Glutamatergic neuron (in vitro differentiated cells): ENCODE measurements at places on chromosomes 3 and 15.

- peak; percentile 39 for DNase-seq
These were observed 175.6 kb upstream of the ATP10A start for GRCh38 chr15:26038693-26039092.

DNA sequence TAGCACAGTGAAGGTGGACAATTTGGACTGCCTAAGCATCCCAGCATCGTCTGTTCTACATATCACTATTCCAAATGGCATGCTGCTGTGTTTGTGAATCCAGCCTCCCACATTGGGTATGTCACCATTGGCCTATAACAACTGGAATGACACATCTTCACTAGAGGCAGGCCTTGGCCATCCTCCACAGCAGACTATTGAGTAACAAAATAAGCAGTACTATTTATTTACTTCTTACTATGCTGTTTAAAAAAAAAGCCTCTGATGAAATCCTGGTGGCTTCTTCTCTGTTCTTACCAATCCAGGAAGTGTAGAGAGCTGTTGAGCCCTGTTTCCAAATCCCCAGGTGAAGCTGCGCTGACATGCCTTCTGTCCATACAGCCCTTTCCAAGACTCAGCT is 30.6 kb upstream of the CERS3 start:
- DNase-seq = no peak

- no peak for DNase-seq
These were observed 20.7 kb downstream of the ZBTB38 start for GRCh38 chr3:141388823-141389621.

DNA sequence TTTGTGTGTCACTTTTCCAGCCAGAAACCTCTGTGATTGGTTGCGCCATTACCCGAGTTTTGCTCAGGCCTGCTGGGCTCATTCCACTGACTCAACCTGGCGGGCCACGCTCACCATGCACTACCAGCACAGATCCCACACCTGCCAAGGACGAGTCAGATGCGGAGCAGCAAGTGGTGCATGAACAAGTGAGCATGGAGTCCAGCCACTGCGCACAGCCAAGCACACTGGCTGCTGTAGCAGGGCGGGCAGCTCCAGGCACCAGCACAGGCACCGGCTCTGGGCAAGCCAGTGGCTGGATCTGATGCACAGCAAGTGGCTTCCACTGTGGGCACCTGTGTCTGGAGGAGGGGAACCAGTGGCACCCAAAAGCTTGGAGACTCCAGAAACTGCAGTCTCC is 110.4 kb downstream of the CBLB start:
- DNase-seq = no peak

GRCh38 chr15:50247819-50248655 is 17.5 kb downstream of the HDC start:
- no peak for DNase-seq

DNA sequence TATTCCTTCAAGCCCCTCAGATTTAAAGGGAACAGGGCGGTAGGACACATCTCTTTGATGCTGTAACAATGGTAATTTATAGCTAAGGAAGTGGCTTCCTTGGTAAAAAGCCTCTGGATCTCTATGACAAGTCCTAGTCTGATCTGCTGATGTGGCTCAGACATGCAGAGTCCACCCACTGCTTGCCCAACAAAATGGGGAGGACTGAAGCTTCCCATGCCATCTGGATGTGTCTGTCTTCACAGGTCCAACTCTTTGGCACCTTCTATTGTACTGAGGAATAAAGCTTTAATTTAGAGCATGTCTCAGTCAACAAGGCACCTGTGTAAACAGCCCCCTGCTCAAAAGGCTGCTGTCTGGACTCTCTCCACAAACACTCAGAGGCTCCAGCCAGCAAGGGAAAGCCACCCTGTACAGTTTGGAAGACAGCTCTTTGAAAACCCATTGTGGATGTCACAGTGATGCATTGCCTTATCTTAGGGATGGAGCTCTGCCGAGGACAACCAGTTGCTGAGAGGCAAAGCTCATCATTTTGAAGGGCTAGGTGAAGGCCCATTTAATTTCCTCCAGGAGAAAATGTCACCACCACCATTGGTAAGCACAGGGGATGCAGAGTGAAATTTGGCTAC is 348.6 kb upstream of the GRM7 start:
- no peak for DNase-seq

GRCh38 chr15:93968773-93969172 is 262.6 kb upstream of the MCTP2 start:
- DNase-seq = no peak

GRCh38 chr3:187976365-187976900 is 177.5 kb upstream of the LPP start:
- DNase-seq = no peak

- DNase-seq = peak; percentile 78
These were observed at the start of gene ARPIN for GRCh38 chr15:89912674-89913396. TSS of gene ARPIN (minus strand) at chr15:89912952. CDS start at chr15:89912835, 117 bp downstream.

DNA sequence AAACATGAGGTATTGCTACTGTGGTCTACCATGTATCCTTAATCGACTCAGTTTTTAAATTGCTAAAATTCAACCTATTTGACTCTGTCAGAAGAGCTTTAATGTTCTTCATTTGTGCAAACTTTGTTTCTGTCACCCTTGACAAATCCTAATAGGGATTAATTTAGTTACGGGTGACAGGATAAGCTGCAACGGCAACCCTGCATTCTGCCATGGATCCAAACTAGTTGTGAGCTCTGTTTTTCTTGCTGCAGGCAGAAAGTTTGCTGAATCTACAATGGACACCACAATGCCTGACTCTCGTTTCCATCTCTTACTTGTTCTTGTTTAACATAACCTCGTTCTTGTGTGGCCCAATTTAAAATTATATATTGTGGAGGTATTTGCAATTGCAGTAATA is 352.3 kb downstream of the ROBO2 start:
- no peak for DNase-seq

DNA sequence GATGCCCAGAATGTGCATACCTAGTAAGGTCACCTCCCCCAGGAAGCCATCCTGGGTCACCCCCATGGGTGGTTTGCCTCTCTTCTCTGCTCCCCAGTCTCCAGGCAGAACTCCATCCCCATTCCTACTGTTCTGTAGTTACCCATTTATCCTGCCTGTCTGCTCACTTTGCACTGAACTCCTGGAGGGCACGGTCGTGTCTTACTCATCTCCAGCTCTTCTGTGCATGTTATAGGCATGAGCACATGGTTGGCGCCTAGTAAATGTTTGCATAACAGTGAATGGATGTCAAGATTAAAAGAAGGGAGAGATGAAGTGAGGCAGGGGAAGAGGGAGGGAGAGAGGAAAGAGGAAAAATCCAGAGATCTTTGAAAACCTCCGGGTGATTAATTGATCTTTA is 208.4 kb upstream of the TRIM42 start:
- no peak for DNase-seq

GRCh38 chr15:84755736-84756527 is 7.5 kb downstream of the ZNF592 start:
- no peak for DNase-seq

DNA sequence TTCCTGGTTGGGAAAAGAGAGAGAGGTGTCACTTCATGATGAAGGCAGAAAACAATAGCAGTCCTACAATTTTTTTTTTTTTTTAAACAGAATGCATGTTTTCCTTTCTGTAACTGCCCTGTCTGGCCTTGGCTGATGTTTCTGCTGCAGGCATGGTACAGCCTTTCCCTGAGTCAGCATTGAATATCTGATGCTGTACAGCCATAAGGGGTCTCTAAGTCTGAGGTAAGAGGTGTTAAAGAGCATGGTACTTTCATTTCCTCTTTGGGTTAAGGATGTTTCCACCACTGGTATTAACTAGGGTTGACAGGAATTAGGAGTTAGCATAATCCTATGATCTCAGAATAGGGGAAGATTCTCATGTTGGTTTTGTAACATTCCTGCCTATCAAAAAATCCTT is 147.4 kb downstream of the CHST2 start:
- DNase-seq = no peak

GRCh38 chr15:101686718-101687117 is 34.5 kb upstream of the TM2D3 start:
- DNase-seq = no peak

DNA sequence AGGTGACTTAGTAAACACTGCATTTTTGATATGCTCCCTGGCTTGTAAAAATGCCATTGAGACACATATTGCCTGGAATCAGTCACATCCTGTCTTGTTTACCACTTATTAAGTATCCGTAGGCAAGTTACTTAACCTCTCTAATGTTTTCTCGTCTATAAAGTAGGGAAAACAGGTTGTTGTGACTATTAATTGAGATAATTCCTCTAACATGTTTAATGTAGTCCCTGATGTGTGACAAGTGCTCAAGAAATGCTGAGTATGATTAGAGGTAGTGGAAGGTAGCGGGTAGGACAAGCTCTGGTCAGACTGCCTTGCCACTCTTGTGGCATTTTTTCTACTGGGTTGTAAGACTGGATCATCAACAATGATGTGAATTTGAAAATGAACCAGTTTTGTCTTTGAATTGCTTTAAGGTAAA is 54.1 kb downstream of the NFKBIZ start:
- no peak for DNase-seq

- peak; percentile 81 for DNase-seq
These were observed 86.2 kb upstream of the PIAS1 start for GRCh38 chr15:67967871-67968431.

- DNase-seq = no peak
These were observed 8.0 kb downstream of the CEP152 start for GRCh38 chr15:48802867-48803266.

DNA sequence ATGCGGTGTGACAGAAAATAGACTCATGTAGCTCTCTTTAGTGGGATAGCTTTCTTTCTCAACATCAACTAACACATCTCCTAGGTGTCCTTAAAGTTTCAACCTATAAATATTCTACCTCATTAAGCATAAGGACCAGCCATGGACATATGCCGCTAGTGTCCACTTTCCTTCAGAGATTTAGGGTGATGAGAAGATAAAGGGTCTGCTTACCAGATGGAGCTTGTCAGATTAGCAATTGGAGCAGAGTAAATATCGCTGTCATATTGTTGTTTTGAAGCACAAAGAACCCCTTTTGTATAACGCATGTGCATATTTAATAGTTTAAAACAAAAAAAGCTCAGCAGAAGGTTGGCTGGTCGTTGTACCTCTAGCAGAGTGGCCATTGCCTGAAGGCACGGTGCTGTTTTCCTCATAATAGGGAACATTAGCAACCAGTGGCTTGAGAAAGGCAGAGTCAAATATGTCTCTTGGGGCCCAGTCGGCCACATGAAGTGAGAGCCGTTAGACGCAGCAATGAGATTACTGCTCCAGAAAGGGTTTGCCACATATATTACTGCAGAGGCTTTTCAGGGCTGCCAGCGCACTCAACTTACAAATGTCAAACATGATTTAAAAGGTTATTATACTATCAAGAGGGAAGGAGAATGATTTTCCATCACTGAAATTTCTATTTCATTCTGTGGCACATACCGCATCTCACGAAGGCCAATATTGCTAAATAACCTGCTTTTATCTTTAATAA is 264.2 kb downstream of the ROBO2 start:
- peak; percentile 74 for DNase-seq

DNA sequence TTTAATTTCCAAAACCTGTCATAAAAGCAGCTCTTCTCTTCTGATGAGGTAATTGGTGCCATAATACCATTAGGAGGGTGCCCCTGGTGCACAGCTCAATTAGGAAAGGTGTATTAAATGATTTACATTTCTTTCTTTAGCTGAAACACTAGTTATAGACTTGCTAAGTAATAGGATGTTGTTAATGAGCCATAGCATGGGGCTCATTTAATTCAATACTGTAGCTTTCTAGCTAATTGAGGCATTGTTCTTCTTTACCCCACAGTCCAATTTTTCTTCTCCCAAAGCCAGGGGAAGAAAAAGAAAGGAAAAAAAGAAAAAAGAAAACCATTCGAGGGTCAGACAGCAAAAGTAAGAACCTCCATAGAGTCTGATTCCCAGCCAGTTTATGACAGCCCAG is 164.0 kb upstream of the HES1 start:
- no peak for DNase-seq

DNA sequence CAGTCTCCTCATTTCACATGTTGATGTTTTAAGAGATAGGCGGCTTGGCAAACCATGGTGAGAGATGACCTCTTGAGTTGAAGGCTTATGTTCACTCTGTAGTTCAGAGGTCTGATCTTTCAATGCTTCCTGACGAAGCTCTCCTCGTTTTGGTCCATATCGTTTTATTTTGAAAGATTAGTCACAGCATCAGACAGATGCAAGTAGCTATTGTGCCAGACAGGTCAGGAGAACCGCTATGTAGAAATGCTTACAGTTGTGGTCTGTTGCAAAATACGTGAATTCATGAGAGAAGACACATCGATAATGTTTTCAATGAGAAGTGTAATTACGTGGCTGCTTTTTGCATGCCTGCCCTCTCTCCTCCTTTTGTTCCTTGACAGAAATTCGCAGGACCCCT is 47.5 kb downstream of the CHL1 start:
- DNase-seq = no peak

DNA sequence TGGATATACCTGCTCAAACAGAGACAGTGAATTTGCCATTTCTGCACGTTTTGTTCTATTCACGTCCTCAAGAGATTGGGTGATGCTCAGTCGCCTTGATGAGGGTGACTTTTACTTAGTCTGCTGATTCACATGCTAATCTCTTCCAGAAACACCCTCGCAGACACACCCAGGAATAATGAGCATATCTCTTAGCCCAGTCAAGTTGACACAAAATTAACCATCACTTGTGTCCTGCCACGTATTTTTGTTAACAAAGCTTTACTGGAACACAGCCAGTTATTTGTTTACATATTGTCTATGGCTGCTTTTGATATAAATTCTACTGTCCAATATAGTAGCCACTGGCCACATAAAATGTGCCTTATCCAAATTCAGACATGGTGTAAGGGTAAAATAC is 218.3 kb downstream of the FHIT start:
- no peak for DNase-seq

GRCh38 chr15:93135459-93135858 is 46.4 kb upstream of the RGMA start:
- no peak for DNase-seq

DNA sequence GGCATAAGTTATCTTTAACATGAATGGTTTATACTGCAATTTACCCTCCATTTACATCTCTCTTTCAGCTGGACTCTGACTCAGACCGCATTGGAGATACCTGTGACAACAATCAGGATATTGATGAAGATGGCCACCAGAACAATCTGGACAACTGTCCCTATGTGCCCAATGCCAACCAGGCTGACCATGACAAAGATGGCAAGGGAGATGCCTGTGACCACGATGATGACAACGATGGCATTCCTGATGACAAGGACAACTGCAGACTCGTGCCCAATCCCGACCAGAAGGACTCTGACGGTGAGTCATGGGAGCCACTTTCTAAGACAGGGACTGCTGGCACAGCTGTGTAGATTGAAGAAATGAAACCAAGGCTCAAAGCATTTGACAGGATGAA is 11.6 kb downstream of the THBS1 start:
- no peak for DNase-seq

DNA sequence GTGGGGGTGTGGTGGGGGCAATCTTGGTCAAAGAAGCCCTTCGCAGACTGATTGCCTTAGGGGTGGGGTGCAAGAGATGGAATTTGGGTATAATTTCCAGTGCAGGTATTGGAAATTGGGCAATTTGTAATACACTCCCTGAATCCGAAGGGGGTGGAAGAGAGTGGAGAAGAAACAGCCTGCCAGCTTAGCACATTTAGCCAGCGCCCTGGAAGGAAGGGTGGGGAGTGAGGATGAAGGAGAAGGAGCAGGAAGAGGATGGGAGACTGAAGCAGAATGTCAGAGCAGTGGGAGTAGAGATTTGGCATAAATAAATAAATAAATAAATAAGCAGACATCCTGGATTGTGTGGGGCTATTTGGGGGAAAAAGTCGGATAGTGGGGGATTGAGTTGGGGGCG is 1.6 kb downstream of the GAP43 start:
- DNase-seq = peak; percentile 19
